ENCODE measurements at places on chromosomes 11 and 22. TPM values are rescaled to one million over a fixed set of nuclear protein-coding genes. Genes with fewer than 3 reads are reported as not detected.

DNA sequence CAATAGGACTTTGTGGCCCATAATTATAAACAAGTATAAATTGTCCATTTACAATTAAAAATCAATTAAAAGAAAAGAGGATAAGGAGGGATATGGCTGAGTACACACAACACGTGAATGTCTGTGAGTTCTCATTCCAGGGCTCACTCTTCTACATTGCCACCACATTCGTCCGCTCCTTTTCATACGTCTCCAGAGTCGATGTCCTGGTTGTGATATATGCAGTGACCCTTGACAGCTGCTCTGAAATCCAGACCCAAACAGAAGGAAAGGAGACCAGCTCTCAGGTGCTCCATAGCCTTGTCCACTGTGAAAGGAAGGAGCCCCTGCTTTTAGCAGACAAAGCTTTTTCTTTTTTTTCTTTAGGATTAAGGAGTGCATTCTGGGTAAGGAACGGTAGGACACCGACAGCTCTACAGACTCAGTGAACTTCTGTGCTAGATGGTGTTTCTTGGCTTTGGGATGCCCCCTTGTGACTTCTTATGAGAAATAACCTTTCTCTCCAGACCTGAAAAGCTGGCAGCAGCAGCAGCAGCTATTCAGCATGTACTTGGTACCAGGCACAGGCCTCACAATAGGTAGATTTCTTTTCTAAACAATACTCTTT lies 19.7 kb upstream of the DNAJB13 start:
- peak; percentile 88 for DNase-seq

DNA sequence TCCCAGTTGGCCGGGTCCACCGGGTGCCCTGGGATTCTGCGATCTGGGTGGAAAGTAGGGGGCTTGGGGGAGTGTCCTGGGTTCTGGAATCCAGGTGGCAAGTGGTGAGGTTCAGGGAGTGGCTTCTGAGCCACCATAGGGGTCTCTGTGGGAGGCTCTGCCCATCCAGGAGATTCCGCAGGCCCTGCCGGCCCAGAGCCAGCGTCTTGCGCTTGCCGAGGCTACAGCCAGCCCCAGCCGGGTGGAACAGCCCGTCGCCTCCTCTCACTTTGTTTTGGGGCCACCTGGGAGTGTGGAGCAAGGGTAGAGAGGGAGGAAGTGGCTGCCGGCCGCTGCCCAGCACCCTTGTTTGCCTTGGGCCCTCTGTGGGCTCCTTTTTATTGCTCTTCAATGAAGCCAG lies 60.6 kb upstream of the PPP6R3 start:
- DNase-seq, result no peak

GRCh38 chr11:2532704-2533586 lies 88.1 kb downstream of the KCNQ1 start:
- peak; percentile 98 for DNase-seq

The SYTL2 gene
- total RNA-seq, result 18.7 TPM
